Progenitor cell of endocrine pancreas (in vitro differentiated cells): ENCODE measurements at places on chromosomes 7 and 10. TPM values are rescaled to one million over a fixed set of nuclear protein-coding genes. Genes with fewer than 3 reads are reported as not detected.
A peak's percentile ranks its signal among the peaks of the same experiment; 100 is the strongest.

GRCh38 chr10:30573721-30574431 is 55.7 kb downstream of the LYZL2 start:
- H3K36me3 ChIP-seq, result no peaks in the 10 kb centered on the region
- no peak overlapping the region for H3K4me3 ChIP-seq
- DNase-seq, result no peak
- no peak overlapping the region for H3K27ac ChIP-seq
- peaks cover 1% of the 10 kb centered on the region for H3K4me1 ChIP-seq

GRCh38 chr10:27949528-27950241 is 49.2 kb downstream of the ODAD2 start:
- H3K27ac ChIP-seq, result no peak overlapping the region
- no peaks in the 10 kb centered on the region for H3K36me3 ChIP-seq
- H3K27me3 ChIP-seq, result peaks cover 6% of the 10 kb centered on the region
- DNase-seq, result no peak
- no peaks in the 10 kb centered on the region for H3K4me1 ChIP-seq

GRCh38 chr10:17220652-17221100 is 7.4 kb upstream of the VIM start:
- DNase-seq, result no peak
- peaks cover 12% of the 10 kb centered on the region for H3K27me3 ChIP-seq
- H3K4me1 ChIP-seq, result peaks cover 9% of the 10 kb centered on the region
- H3K27ac ChIP-seq, result no peak overlapping the region
- no peak overlapping the region for H3K4me3 ChIP-seq

DNA sequence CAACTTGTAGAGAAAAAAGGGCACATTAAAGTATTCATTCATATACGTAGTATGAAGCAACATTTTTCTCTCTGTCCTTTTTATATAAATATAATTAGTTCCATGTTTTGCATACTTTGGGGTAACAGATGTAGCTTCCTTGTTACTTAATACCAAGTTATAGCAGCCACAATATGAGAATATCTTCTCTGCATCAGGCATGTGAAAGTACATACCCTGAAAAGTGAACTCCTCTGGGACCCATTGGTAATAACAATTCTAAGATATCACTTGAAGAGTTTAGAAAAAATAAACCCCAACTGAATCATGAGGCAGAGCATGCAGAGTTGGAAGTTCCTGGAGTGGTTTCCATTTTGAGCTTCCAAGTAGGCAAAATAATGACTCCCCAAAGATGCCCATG is 2.4 kb upstream of the CRPPA start:
- H3K4me1 ChIP-seq, result peaks cover 22% of the 10 kb centered on the region
- H3K27me3 ChIP-seq, result no peaks in the 10 kb centered on the region
- no peak overlapping the region for H3K27ac ChIP-seq
- H3K36me3 ChIP-seq, result no peaks in the 10 kb centered on the region
- no peak for DNase-seq
- H3K4me3 ChIP-seq, result no peak overlapping the region

- DNase-seq, result no peak
- H3K36me3 ChIP-seq, result no peaks in the 10 kb centered on the region
- H3K4me3 ChIP-seq, result no peak overlapping the region
- H3K4me1 ChIP-seq, result no peaks in the 10 kb centered on the region
Observed at GRCh38 chr7:27971171-27971812, 209.3 kb downstream of the JAZF1 start.

- peaks cover 2% of the 10 kb centered on the region for H3K36me3 ChIP-seq
- no peak for DNase-seq
- peaks cover 15% of the 10 kb centered on the region for H3K4me1 ChIP-seq
- no peak overlapping the region for H3K27ac ChIP-seq
Observed at GRCh38 chr10:101588879-101589278, 758 bp downstream of the DPCD start.

GRCh38 chr10:131041031-131041430 is 270.5 kb downstream of the TCERG1L start:
- DNase-seq, result no peak
- no peaks in the 10 kb centered on the region for H3K36me3 ChIP-seq
- no peaks in the 10 kb centered on the region for H3K4me1 ChIP-seq
- no peak overlapping the region for H3K27ac ChIP-seq
- peaks cover 30% of the 10 kb centered on the region for H3K27me3 ChIP-seq

DNA sequence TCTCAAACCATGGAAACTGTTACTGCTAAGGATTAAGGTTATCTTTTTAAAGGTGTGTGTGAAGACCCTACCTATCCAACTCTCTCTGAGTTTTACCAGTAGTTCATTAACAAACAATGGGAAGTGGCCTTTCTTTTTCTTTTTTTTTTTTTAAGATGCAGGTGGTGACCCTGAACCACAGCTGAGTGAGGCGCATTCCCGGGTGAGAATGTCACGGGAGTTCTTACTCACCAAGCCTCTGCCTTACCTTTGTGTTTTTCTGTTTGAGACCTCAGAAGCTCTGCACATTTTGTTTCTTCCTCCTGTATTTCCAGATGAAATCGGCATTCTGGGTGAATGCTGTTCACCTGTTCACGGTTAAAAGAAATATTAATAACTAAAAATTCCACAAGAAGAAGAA is 2.5 kb downstream of the VIPR2 start:
- peaks cover 72% of the 10 kb centered on the region for H3K27me3 ChIP-seq
- no peak for DNase-seq
- H3K36me3 ChIP-seq, result no peaks in the 10 kb centered on the region

DNA sequence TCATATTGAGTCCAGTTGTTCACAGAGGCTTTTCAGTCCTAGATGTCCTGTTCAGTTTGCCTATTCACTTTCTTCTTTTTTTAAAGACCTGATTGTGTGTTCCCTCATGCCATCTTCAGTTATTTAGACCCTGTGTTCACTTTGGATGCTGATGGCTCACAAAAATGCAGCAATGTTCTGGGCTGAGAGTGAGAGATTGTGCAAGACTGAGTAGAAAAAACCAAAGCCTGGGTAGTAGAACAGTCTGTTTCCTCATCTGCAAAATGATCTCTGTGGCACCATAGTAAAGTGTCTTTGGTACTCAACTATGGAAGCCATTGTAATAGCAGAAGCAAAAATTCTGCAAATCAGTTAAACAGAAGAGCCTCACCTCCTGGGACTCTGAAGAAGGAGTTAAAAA is 43.2 kb downstream of the AKR1B1 start:
- no peaks in the 10 kb centered on the region for H3K36me3 ChIP-seq
- peaks cover 19% of the 10 kb centered on the region for H3K27me3 ChIP-seq

DNA sequence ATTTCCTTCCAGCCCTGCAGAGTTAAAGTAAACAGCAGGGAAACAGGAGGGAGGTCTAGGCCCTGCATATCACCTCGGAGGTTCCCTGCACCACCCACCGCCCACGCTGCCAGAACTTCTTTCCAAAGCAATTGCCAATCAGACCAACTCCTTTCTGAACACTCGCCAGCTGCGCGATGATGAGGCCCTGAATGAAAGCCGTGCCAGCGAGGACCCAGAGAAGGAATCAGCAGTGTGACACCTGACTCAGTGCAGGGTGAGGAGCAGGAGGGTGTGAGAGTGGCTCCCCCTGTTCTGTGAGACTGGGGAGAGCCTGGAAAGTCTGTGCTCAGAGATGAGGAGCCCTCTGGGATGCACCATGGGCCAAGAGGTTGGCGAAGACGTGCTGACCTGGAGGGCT is 3.3 kb upstream of the TCERG1L start:
- no peak overlapping the region for H3K27ac ChIP-seq
- no peaks in the 10 kb centered on the region for H3K36me3 ChIP-seq
- no peak overlapping the region for H3K4me3 ChIP-seq
- peaks cover 4% of the 10 kb centered on the region for H3K4me1 ChIP-seq
- no peak for DNase-seq
- H3K27me3 ChIP-seq, result peaks cover 68% of the 10 kb centered on the region

- H3K27ac ChIP-seq, result no peak overlapping the region
- no peaks in the 10 kb centered on the region for H3K36me3 ChIP-seq
- no peaks in the 10 kb centered on the region for H3K27me3 ChIP-seq
- H3K4me1 ChIP-seq, result peaks cover 14% of the 10 kb centered on the region
Observed at GRCh38 chr10:114723991-114724715, 66.1 kb upstream of the ABLIM1 start.

DNA sequence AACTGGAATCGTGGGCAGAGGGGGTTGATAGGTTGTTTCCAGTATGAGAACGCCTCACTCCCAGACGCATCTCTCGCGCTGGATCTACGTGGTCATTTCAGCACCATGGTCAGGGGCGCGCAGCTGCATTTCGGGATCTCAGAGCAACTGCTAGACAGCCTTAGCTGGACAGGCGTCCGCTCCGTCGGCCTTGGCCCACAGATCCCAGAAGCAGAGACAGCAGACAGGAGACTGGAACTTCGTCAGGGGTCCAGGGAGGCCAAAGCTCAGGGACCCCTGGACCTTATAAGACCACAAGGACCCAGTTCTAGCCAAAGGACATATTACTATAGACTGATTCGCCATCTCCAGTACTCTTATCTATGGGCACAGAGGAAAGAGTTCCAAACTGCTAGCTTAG is 5.3 kb downstream of the NEUROG3 start:
- H3K36me3 ChIP-seq, result no peaks in the 10 kb centered on the region
- peaks cover 94% of the 10 kb centered on the region for H3K27me3 ChIP-seq
- H3K27ac ChIP-seq, result no peak overlapping the region
- peak; percentile 74 for DNase-seq

GRCh38 chr7:100198266-100198665 is 20.5 kb downstream of the STAG3 start:
- DNase-seq, result no peak
- H3K4me3 ChIP-seq, result no peak overlapping the region
- H3K27ac ChIP-seq, result no peak overlapping the region
- no peaks in the 10 kb centered on the region for H3K36me3 ChIP-seq
- peaks cover 6% of the 10 kb centered on the region for H3K4me1 ChIP-seq
- peaks cover 43% of the 10 kb centered on the region for H3K27me3 ChIP-seq

DNA sequence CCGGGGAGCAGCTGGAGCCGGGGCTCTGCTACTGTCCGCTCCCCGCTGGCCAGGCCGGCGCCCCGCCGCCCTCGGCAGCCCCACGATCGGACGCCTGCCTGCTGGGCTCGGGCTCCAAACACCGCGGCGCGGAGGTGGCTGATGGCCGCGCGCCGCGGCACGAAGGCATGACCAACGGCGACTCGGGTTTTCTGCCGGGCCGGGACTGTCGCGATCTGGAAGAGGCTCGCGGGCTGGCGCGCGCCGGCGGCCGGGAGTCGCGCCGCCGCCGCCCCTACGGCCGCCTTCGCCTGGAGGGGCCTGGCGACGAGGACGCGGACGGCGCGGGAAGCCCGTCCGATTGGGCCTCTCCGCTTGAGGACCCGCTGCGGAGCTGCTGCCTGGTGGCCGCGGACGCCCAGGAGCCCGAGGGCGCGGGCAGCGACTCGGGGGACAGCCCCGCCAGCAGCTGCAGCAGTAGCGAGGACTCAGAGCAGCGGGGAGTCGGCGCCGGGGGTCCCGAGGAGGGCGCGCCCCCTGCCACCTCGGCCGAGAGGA is 570 bp downstream of the TBC1D12 start:
- DNase-seq, result peak; percentile 43
- H3K27me3 ChIP-seq, result no peaks in the 10 kb centered on the region
- peak overlapping the region; percentile 91 for H3K4me3 ChIP-seq
- H3K27ac ChIP-seq, result no peak overlapping the region
- H3K36me3 ChIP-seq, result no peaks in the 10 kb centered on the region

DNA sequence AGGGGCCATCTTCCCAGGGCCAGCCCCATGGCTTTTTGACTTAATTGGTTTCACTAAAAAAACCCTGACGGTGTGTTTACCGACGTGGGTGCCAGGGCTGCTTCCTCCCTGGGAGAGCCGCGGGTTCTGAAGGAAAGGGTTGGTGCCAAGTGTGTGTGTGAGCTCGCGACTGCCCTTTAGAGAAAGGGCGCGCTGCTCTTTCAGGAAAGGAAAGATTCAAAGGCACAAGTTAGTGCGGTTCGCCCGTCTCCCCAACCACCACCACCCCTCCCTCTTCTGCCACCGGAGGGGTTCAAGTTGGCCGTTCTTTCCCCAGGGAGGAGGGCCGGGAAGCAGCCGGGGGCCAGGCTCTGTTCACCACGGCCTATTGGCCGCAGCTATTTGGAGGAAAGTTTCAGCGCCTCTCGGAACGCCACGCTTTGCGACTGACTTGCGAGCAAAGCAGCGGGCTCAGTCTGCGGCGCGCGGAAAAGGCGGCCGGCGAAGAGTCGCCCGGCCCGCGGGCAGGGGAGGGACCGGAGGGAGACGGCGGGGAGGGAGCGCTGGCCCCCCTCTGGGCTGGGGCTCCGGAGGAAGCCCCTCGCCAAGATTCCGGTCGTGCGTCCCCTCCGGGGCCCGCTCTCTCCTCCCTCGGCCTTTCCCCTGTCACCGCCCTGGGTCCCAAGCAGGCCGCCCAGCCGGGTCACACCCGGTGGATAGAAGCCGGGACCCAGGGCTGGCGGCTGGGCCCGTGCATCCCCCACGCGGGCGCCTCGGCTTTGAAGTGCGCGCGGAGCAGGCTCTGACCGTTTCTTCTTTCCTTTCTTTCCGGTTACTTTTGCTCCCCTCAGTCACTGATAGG is 165.9 kb upstream of the PPP1R3A start:
- H3K4me1 ChIP-seq, result peaks cover 33% of the 10 kb centered on the region
- peak overlapping the region; percentile 100 for H3K27ac ChIP-seq

DNA sequence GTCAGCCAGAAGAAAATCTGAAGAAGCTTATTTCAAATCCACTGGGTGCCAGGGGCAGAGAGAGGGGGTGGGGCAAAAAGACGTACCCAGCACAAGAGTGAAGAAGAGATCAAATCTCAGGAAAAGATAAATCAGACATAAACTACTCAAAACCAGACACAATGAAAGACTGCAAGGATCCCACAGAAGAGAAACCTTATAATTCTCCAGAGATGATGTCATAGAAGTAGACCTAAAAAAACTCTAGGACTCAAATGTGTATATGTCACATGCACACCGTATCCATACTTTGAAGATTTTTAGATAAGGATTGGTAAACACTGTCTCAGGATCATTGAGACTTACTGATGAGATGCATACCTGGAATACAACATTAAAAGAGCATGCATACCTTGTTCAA is 98.5 kb upstream of the PIK3CG start:
- H3K27ac ChIP-seq, result no peak overlapping the region
- no peak overlapping the region for H3K4me3 ChIP-seq
- no peaks in the 10 kb centered on the region for H3K36me3 ChIP-seq
- no peak for DNase-seq

- DNase-seq, result no peak
- H3K36me3 ChIP-seq, result peaks cover 15% of the 10 kb centered on the region
- no peaks in the 10 kb centered on the region for H3K4me1 ChIP-seq
- no peak overlapping the region for H3K27ac ChIP-seq
- no peak overlapping the region for H3K4me3 ChIP-seq
Observed at GRCh38 chr7:92489634-92490033, 11.9 kb upstream of the ERVW-1 start.

The ITPRID1 gene
- 3.1 and 3.9 TPM in 2 replicates for total RNA-seq

The HOXA13 gene
- total RNA-seq, result not detected in 2 replicates

The HKDC1 gene
- total RNA-seq, result 4.1 and 6.2 TPM in 2 replicates

The ADCY1 gene
- 11.3 and 13.6 TPM in 2 replicates for total RNA-seq

The CFAP58 gene
- total RNA-seq, result 0.24 and 0.29 TPM in 2 replicates

The CFAP69 gene
- total RNA-seq, result 12.0 and 12.4 TPM in 2 replicates

The KIN gene
- total RNA-seq, result 15.3 and 17.3 TPM in 2 replicates

The AGR3 gene
- total RNA-seq, result 5.8 and 13.3 TPM in 2 replicates

The VWDE gene
- 5.8 and 5.9 TPM in 2 replicates for total RNA-seq

The LBX1 gene
- not detected in 2 replicates for total RNA-seq

The WIPF3 gene
- 8.9 and 9.5 TPM in 2 replicates for total RNA-seq

The LRRD1 gene
- total RNA-seq, result 0.31 and 0.34 TPM in 2 replicates

The UTF1 gene
- total RNA-seq, result not detected in 2 replicates

The NPFFR1 gene
- total RNA-seq, result not detected in 2 replicates

The SFTPD gene
- 0.29 and 0.40 TPM in 2 replicates for total RNA-seq

The EXOSC1 gene
- 38.0 and 41.5 TPM in 2 replicates for total RNA-seq

The SAP25 gene
- 7.7 and 8.1 TPM in 2 replicates for total RNA-seq

The RAMP3 gene
- not detected in 2 replicates for total RNA-seq

The TAS2R5 gene
- total RNA-seq, result 5.0 and 6.4 TPM in 2 replicates
